SHP77 (cell line): ENCODE measurements at places on chromosomes 6 and 20.

GRCh38 chr6:10655508-10656055 lies 38.8 kb downstream of the C6orf52 start:
- DNase-seq: no peak

DNA sequence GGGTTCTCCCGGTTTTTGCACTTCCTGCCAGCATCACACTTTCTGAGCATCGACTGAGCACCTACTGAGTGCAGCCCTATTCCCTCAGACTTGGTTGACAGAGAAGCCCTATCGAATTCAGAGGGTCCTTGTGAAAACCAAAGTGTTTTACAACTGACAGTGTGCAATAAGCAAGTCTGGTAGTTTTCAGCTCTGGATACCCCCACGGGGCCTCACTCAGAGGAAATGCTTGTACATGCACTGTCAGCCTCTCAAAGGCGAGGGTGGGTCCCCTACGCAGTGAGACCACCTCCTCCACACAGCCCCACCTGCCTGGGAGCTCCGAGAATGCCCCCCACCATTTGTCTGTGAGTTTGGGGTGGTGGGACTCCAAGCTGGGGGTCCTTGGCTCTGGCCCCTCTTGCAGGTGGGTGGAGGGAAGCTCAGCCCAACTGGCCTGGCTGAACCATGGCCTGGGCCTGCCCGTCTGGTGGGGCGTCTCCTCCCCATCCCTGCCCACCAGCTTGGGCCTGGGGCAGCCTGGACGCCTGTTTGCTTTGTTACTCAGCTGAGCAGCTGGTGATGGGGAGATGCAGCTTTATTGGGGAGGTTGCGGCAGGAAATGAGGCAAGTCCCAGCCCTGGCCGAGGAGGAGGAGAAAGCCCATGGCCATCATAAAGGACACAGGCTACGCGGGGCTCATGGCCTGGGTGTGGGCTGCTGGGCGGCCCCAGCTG lies 1.7 kb downstream of the SPDEF start:
- no peak for DNase-seq

DNA sequence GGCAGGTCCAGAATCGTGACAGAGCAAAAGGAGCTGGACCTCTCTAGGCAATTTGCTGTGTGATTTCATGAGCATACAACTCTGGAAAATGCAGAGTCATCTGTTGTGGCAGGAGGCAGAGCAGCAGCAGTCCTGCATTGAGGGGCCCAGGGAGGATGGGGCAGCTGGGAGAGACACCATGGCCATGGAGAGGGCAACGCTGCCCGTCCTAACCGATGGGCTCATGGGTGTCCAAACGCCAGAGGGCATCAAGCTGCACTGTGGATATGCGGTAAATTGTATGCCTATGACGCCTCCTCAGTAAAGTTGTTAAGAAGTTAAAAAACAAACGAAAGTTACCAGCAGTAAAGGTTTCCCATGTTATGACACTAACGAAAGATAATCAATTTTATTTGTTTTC lies 42.2 kb upstream of the DACT2 start:
- no peak for DNase-seq

- no peak for DNase-seq
These were observed 79.3 kb downstream of the TBC1D7 start for GRCh38 chr6:13248994-13249393.

- DNase-seq: no peak
These were observed 56.5 kb downstream of the MOXD1 start for GRCh38 chr6:132344811-132345210.

- DNase-seq: no peak
These were observed 32.7 kb downstream of the TCP11 start for GRCh38 chr6:35108309-35108885.

- DNase-seq: no peak
These were observed 707.0 kb downstream of the EPM2A start for GRCh38 chr6:145028144-145028818.
